GM19239 (cell line): ENCODE measurements at places on chromosomes 6 and 20.

- DNase-seq, result no peak
These were observed 25.3 kb downstream of the CASS4 start for GRCh38 chr20:56437196-56437960.

GRCh38 chr6:145498425-145498824, 236.9 kb downstream of the EPM2A start:
- DNase-seq, result no peak

GRCh38 chr6:54970337-54970736, 123.8 kb downstream of the FAM83B start:
- no peak for DNase-seq

DNA sequence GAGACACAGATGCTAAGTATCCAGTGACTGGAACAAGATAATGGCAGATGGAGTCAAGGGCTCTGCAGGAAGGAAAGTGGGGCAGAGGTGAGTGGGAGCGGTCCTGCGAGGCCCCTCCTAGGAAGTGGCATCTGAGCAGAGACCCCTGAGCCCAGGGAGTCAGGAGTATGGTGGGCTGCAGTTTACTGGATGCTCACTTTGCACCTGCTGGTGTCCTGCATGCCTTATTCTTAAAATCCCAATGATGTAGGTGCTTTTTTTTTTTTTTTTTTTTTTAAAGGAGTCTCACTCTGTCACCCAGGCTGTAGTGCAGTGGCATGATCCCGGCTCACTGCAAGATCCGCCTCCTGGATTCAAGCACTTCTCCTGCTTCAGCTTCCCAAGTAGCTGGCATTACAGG, 5.6 kb downstream of the CEBPB start:
- no peak for DNase-seq

- peak; percentile 18 for DNase-seq
These were observed 100.2 kb downstream of the PERP start for GRCh38 chr6:138007014-138007472.

GRCh38 chr20:48723308-48724264, 104.2 kb downstream of the PREX1 start:
- no peak for DNase-seq

GRCh38 chr20:21562656-21563055, 48.8 kb upstream of the NKX2-2 start:
- no peak for DNase-seq

DNA sequence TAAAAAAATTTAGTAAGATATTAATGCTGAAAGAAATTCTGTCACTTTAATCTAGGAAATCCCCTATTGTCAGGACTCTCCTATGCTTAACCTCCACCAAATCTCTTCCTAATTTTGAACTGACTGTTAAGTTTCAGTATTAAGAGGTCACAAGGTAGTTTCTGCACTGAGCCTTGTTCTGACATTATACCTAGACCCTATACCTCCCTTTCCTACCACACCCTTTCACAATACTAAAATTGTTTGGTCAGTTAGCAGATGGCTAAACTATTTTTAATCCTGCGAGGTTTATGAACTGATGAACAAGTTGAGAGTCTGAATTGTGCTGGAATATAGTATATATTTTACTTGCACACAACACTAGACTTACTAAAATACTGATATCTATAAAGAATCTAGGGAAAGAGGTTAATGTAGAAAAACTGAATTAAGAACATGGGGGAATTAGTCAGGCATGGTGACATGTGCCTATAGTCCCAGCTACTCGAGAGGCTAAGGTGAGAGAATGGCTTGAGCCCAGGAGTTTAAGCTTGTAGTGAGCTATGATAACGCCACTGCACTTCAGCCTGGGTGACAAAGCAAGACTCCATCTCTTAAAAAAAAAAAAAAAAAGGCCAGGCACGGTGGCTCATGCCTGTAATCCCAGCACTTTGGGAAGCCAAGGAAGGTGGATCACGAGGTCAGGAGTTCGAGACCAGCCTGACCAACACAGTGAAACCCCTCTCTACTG, 51.5 kb downstream of the HBS1L start:
- no peak for DNase-seq

DNA sequence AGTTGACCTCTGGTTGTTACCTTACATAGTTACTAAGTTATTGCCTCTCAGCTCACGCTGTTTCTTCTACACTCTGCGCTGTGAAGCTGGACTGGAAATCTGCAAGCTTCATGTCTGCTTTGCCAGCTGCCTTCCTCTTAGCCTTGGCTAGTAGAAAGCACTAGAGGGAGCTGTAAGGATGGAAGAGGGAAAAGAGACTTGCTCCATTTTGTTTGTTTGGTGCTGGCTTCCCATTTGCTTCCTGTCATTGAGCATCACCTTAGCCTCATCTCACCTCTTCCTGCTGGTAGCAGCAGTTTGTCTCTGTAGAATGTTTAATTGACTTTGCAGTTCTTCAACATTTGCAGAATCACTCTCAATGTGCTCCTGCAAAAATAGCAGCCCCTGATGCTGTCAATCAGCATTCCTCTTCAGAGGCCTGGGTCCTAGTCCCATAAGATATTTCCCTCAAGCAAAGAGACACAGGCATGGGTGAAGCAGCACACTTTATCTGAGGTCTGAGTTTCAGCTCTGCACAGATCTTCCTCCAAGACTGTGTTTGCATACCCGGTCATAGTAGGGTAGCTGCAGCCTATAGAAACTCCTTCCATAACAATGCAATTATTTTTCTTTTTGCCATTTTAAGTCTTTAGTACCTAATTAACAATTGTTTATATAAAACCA, 302.2 kb upstream of the EPHA7 start:
- DNase-seq, result no peak

DNA sequence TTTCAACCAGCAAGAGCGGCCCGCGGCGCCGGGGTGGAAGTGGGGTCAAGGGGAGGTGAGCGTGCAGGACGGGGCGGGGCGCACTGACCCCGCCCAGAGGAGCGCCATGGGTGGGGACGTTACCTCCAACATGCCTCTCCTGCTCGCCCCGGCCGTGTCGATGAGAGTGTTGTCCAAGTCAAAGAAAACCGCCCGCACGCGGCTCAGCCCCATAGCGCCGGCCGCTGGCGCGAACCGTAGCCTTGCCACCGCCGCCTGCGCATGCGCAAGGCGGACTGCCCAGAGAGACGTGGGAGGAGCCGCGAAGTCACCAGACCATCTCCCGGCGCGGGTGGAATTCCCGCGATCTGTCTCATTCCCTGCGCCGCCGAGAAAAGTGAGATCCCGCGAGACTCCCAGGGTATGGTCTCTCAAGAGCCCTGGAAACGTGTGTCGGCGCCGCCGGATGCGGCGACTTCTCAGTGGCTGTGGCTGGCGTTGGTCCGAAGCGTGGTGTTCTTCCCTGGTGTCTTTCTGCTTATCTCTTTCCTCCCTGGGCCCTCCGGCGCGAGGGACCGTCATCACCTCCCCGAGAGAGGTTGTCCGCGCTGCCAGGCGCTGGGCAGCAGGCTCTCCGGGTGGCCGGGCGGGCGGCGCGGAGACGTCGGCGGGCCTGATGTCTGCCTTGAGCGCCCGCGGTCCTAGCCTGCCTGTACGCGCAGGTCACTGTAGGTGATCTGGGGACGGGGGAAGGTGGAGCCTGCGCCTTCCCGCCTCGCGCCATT, at the start of gene NANP:
Gene NANP, minus strand, starts transcription at position 279 of the 764 bp plus-strand sequence. Its CDS starts 66 bp downstream, at position 213.
- peak; percentile 81 for DNase-seq

GRCh38 chr20:37971561-37972127, 61.6 kb downstream of the TTI1 start:
- no peak for DNase-seq

DNA sequence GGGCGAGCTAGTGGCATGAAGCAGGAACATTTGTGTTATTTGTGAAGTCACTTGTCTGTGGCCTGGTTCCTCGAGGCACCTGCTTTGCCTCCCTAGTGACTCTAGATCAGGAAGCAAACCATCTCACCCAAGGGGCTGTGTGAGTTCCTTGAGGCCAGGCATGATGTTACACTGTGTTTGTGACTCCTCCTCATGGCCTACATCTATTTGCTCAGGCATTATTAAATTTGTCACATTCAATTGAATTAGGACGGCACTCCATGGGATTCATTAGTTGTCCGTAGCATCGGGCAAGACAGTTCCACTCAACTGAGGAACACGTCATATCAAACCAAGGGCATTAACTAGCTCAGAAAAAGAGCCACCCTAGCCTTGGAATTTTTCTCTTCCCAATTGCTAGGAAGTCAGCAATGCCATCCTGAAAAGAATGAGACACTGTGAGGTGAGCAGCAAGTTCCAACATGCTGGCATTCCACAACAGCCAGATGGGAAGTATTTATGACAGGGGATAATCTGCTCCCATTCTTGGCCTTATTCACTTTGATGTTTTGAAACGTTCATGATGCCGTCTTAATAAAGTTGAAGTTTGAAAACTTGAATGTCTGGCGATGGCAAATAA, 17.2 kb downstream of the TMEM200A start:
- DNase-seq, result no peak

- no peak for DNase-seq
These were observed 151.9 kb upstream of the SLC22A16 start for GRCh38 chr6:110628330-110628729.

GRCh38 chr20:12306107-12306506, 388.4 kb downstream of the BTBD3 start:
- DNase-seq, result no peak

DNA sequence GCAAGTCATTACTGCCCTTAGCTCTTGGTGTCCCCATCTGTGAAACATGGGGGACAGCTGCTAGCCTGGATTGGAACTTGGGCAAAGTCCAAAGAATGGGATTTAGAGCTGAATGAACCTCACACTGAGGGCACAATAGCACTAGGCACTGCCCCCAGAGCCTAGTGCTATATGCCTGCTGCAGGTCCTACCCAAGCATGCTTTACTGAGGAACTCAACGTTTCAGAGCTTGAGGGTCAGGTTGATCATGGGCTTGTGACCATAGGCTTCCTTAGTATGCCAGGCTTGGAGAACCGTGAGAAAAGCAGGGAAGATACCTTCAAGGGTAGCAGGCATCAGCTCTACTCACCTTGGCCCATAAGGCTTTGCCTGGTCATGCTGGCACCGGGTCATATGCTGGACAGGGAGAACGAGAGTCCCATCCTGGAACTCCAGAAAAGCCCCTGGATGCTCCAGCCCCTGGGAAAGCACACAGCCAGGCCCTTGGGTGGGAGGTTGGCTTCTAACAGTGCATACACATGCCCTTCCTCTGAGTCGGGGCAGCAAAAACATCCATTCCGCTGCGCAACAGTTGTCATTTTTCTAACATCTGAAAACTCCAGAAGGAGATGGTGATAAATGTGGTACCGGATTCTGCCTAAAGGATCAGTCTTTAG, 29.7 kb downstream of the EIF2S2 start:
- no peak for DNase-seq

DNA sequence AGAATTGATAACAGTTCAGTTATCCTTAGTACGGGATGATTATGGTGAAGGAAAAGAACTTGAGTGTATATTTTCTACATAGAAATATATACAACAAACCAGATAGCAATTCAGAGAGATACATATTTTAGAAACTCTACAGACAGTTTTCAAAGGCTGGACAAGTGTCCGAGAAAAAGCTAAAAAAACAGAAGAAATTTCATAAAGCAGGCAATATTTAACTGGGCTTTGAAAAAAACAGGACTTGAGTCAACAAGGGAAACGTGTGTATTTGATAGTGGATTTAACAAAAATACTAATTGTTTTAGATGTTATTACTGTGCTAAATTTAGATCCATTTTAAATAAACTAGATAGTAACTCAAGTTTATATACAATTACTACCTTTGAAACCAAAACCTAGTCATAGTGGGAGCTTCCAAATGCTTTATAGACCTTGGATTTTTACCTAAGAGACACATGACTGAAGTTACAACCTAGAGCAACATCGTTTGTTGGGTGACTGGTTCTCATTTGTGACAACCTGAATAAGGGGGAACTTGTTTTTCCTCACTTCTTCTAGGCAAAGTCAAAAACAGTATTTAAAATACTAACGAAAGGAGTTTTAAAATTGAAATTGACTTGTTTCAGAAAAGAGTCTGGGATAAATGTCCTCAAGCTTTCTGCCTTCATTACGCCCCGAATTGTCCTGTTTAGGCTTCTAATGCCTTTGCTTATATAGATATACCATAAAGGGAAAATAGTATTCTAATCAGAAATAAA, 116.7 kb upstream of the PRSS16 start:
- DNase-seq, result no peak

DNA sequence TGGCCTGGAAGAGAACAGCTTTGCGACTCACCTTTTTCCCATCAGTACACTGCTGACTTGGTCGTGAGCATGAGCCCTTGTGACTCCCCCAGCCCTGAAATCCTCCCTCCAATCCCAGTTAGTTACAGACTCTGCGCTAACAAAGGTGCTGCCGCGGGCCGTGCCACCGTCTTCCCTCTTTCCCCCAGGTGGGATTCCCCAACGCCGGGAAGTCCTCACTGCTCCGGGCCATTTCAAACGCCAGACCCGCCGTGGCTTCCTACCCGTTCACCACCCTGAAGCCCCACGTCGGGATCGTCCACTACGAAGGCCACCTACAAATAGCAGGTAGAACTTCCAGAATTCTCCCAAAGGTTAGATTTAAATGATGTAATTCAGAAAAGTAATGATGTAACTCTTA, 16.1 kb downstream of the MTG2 start:
- DNase-seq, result no peak

GRCh38 chr20:3661814-3662665, 1.2 kb downstream of the GFRA4 start:
- DNase-seq, result no peak

DNA sequence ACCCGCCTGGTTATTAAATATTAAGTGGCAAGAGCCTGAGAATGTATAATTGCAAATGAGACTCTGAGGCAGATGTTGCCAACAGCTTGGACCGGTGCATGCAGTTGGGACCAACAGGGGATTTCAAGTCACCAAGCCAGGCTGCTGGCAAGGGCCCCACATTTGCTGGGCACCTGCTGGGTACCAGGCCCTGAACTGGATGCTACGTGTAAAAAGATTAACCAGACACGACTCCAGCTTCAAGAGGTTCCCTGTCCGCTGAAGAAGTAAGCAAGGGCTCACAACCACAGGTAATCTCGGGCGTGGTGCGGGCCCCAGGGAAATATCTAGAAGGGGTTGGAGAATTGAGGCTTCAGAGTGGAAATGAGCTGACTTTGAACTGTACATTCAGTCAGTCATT, 13.2 kb upstream of the SIRPA start:
- no peak for DNase-seq

- no peak for DNase-seq
These were observed 51.2 kb upstream of the PRND start for GRCh38 chr20:4670469-4670868.

- DNase-seq, result no peak
These were observed 32.6 kb upstream of the NRSN1 start for GRCh38 chr6:24093381-24093780.

GRCh38 chr20:32285621-32286371, 8.3 kb downstream of the KIF3B start:
- DNase-seq, result no peak

DNA sequence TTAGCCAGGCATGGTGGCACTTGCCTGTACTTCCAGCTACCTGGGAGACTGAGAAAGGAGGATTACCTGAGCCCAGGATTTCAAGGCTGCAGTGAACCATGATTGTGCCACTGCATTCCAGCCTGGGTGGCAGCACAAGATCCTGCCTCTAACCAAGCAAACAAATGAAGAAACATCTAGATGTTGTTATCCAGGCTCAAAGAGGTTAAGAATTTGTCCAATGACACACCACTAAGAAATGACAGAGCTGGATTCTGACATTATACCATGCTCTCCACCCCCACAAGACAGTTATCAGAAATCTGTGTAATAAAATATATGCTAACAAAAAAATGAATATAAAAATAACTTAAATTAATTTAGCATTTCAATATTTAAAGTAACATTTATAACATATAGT, 925.5 kb upstream of the SLC35B3 start:
- DNase-seq, result no peak

- DNase-seq, result no peak
These were observed 12.9 kb upstream of the ZNF391 start for GRCh38 chr6:27375613-27376079.

- DNase-seq, result no peak
These were observed 227.2 kb downstream of the EPM2A start for GRCh38 chr6:145508107-145508506.

- DNase-seq, result no peak
These were observed 156.4 kb upstream of the COL21A1 start for GRCh38 chr6:56403745-56404144.
